ENCODE measurements at places on chromosomes 7 and 10. TPM values are rescaled to one million over a fixed set of nuclear protein-coding genes. Genes with fewer than 3 reads are reported as not detected.

DNA sequence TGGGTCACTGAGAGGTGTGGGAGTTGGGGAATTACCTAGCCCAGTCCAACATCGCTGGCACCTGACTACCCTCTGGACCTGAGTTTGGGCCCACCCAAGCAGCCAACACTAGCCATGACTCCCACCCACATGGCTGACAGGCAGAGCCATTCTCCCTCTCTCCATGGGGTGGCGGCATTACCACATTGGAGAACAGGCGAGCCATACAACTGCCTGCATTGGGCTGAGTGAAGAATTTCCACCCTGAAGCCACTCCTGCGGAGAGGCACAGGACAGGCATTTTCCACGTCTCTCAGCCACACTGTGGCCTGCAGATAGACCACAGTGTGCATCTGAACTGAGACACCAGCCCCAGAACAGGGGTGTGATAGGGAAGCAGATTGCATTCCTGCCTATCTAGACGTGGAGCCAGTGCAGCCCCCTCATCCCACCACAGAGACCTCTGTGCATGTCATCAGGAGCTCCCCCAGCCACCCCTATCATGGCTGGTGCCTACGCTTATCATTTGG is 58.2 kb upstream of the ANTXRL start:
- DNase-seq, result no peak

- DNase-seq, result no peak
These were observed 220.4 kb downstream of the HDAC9 start for GRCh38 chr7:18715988-18716387.

- no peak for DNase-seq
These were observed 426.6 kb downstream of the PLXNA4 start for GRCh38 chr7:132149436-132150304.

DNA sequence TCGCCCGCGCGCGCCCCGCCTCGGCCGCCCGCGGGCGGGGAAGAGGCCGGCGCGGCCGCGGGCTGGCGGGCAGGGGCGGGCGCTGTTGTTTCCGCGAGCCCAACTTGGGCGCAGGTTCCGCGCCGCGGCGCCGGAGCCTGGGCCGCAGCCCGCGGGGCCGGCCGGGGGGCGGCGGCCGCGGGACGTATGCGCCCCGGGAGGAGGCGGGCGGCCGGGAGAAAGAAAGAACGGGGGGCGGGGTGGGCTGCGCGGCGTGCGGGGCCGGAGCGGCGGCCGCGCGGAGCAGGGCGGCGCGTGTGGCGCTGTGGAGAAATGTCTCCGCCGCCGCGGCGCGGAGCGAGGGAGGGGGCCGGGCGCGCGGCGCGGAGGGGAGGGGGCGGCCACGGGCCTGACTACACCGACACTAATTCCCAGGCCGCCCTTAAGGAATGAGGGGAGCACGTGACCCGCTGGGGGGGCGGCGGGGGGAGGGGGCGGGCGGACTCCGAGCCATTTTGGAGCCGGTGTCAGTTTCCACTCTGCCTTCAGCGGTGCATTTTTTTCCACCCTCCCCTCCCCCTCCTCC is at the start of gene BMI1:
Gene BMI1 (plus strand): TSS at position 509 of the 565 bp plus-strand sequence. CDS start 5,351 bp downstream, outside the sequence.
- no peak for DNase-seq

- no peak for DNase-seq
These were observed 75.1 kb downstream of the ZMIZ1 start for GRCh38 chr10:79143879-79144278.

GRCh38 chr10:78860260-78860914 is 208.4 kb upstream of the ZMIZ1 start:
- DNase-seq, result no peak

GRCh38 chr10:65798133-65798532 is 1127.7 kb upstream of the LRRTM3 start:
- DNase-seq, result no peak

DNA sequence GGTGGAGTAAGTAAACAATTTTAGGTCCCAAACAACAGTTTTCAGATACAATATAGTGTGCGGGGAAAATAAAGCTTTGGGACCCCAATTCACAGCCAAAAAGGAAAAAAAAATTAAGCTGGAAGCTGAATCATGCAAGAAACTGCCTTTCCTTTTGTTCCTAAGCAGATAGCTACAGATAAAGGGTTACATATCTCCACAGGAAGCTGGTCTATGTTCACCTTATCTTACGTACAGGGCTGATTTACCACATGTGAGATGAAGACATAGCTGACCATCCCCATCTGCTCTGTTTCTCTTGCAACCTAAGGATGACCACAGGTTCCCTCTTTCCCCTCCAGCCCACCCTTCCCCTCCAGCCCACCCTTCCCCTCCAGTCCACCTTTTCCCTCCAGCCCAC is 14.2 kb upstream of the PFKP start:
- no peak for DNase-seq

GRCh38 chr10:89171996-89172395 is 35.1 kb downstream of the CH25H start:
- DNase-seq, result no peak

DNA sequence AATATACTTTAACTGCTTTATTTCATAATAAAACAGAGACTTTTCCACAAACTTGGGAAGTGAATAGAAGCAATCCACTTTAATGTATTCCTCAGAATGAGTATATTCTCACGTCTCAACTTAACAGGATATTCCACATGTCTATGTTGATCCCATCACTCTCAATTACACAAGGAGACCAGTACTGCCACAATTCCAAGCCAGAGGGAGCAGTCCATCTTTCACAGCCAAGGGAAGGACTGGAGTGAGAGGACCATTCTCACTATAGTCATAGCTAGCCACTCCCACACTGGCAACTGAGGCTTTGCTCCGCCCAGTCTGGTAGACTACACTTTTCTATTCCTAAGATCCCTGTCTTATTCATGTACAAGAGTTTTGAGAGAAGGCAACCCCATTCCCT is 553.9 kb downstream of the CNTNAP2 start:
- DNase-seq, result no peak

DNA sequence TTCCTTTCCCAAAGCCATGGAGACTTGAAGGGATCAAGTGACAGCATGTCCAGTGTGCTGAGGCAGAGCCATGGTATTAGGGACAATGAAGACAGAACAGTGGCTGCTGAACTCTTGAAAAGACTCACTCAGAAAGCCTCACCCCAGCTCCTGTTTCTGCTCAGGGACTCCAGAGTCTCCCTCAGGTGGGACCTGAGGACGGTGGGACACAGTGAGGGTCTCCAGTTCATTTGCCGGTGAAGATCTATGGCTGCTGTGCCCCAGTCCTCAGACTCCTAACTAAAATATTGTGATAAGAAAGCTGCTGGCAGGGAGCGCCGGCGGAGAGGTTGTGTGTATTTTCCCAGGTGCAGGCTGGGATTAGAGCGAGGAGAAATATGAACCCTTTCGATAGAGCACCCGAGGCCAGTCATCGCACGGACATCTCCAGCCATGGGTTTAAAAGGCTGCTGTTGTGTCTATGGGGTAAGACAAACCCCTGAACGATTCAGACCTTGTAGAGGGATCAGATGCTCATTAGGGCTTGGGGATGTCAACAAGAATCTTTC is 57.2 kb downstream of the C7orf25 start:
- DNase-seq, result no peak

GRCh38 chr7:80827239-80827633 is 91.6 kb downstream of the SEMA3C start:
- DNase-seq, result no peak

LIPJ gene
- total RNA-seq, result not detected

FAM241B gene
- 4.2 TPM for total RNA-seq

NCF1 gene
- 0.46 TPM for total RNA-seq

TRPV6 gene
- 0.29 TPM for total RNA-seq

LYZL2 gene
- not detected for total RNA-seq

PLAC9 gene
- total RNA-seq, result not detected

DGKI gene
- total RNA-seq, result 0.69 TPM

ACSL5 gene
- 3.3 TPM for total RNA-seq

TECPR1 gene
- 13.2 TPM for total RNA-seq

Data from epithelial cell of proximal tubule (primary cell).